ENCODE measurements at places on chromosomes 16 and 17. TPM values are rescaled to one million over a fixed set of nuclear protein-coding genes. Genes with fewer than 3 reads are reported as not detected.

DNA sequence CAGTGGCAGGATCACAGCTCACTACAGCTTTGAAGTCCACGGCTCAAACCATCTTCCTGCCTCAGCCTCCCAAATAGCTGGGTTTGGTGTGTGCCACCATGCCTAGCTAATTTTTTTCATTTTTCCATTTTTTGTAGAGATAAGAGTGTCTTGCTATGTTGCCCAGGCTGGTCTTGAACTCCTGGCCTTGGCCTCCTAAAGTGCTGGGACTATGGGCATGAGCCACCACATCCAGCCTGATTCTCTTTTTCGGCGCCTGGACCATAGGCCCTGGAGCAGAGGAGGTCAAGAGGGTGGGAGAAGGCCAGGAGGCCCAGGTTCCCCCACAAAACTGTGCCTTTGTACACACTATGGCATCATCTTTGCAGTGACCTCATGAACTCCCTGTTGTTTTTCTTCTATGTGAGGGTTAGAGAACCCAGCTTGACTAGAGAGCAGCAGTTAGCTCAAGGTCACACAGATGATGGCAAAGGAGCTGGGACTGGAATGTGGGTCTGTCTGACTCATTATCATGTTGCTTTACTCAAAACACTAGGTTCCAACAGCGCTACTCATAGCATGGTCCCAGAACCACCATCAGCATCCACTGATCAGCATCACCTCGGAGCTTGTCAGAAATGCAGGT is 16.3 kb downstream of the SCN4A start:
- ATAC-seq: no peak

DNA sequence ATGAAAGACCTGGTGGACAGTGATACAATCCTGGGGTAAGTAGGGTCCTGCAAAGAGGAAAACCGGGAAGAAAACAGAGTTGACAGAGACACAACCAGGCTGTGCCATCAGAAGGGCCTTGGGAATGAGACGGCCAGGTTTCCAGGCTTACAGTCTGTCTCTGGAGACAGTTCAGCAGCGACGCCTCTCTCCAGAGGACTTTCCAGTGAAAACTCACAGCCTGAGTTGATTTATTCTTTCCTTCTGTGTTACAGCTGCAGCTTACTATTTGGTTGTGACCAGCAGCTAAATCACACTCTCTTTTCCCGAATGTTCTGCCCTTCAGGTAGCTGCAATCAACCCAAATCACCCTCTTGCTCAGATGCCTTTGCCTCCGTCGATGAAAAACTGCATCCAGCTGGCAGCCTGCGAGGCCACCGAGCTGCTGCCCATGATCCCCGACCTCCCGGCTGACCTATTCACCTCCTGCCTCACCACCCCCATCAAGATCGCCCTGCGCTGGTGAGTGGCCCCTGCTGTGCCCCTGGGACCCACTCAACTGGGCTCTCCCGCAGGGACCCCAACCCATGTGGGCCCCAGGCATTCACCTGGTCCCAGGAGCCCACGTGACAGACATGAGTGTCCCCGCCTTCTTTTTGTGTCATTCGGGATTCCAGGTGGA is 209.2 kb downstream of the RPTOR start:
- ATAC-seq: no peak

GRCh38 chr16:77946823-77947222 is 75.5 kb upstream of the CLEC3A start:
- no peak for ATAC-seq

DNA sequence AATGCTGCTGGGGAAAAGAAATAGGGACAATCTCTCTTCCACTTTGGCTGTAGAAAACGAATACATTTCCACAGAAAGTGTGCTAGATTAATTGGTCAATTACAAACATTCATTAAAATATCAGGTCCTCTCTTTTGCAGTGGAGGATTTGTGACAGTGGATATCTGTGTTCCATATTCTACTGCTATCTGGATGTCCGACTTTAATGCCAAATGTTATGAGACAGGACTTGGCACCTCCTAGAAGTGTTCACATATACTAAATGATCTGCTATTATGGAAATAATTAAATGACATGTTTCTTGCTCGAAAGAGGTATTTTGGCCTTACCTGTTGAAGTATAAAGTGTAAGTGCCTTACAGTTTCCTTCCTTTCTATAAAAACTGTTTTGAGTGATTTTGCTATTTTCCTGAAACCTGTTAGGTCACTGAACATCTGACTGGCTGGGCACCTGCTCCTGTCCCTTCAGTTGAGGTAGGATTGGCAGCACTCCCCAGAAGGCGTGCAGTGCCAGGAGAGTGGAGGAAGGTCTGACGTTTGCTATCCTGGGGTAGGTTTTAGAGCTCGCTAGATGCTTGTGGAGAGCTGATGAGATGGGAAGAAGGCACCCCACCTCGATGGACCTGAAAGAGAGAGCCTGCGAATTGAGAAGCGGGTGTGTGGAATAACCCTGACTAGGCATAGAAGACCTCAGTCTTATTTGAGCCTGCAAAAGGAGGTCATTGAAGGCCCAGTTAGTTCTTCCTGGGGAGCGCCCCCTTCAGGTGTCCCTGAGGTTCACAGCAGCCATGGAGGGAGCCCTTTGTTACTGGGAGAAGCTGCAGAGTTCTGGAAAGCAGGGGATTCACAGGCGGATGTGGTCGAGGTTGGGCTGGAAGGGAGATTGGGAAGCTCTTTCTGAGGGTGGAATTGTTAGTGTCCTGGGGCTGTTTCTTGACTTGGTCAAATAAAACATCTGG is 159.4 kb upstream of the ZNF267 start:
- ATAC-seq: no peak

DNA sequence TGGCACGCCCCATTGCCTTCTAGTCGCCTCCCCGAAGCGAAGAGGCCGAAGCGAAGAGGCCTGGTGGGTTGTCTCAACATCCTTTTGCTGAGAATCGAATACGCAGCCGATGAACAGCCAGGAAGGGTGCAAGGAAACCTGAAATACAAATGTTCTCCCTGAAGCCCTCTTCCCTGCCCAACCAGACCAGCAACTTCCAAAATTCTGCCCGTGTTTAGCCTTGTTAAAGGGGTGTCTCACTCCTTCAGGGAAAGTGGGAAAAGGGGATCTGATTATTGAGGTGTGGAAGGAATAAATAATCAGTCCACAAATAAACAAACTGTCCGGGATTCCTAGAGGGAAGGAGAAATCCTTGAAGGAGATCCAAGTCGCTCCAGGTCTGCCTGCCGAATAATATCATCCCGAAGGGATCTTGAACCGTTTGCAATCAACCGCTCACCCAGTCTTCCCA is 1.4 kb upstream of the FOXC2 start:
- ATAC-seq: no peak

- no peak for ATAC-seq
These were observed 211.7 kb downstream of the XYLT1 start for GRCh38 chr16:17258848-17259713.

SPSB3 gene
- total RNA-seq: 23.5 TPM

SP6 gene
- total RNA-seq: 5.9 TPM

CCL18 gene
- total RNA-seq: 0.44 TPM

CTRB2 gene
- total RNA-seq: not detected

CCL7 gene
- total RNA-seq: not detected

All from esophagus mucosa (tissue), 1 donor.